ENCODE measurements at places on chromosomes 12 and 14. TPM values are rescaled to one million over a fixed set of nuclear protein-coding genes. Genes with fewer than 3 reads are reported as not detected.

The OLR1 gene
- total RNA-seq, result 6.7 TPM

GRCh38 chr12:127656266-127656665 is 610.7 kb upstream of the TMEM132C start:
- no peak for DNase-seq

DNA sequence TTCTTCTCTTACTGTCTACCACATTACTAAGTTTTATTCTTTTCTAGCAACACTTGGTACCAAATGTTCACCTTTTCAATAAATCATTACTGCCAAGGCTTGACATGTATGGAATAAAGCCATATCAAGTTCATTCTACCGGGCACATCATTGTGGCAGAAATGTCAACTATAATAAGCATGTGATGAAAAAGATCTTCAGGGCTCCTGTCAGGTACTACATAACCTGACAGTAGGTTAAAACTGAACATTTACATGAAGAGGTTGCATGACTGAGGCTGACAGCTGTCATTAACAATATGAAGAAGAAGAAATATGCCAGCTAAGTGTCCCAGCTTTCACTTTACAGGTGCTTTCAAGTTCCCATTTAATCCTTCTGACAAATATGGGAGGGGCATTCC is 178.9 kb downstream of the KCNH5 start:
- DNase-seq, result no peak

GRCh38 chr12:62170241-62170640 is 90.0 kb upstream of the USP15 start:
- DNase-seq, result no peak

GRCh38 chr14:31835049-31835448 is 242.1 kb upstream of the ARHGAP5 start:
- no peak for DNase-seq

The CD4 gene
- total RNA-seq, result 38.1 TPM

DNA sequence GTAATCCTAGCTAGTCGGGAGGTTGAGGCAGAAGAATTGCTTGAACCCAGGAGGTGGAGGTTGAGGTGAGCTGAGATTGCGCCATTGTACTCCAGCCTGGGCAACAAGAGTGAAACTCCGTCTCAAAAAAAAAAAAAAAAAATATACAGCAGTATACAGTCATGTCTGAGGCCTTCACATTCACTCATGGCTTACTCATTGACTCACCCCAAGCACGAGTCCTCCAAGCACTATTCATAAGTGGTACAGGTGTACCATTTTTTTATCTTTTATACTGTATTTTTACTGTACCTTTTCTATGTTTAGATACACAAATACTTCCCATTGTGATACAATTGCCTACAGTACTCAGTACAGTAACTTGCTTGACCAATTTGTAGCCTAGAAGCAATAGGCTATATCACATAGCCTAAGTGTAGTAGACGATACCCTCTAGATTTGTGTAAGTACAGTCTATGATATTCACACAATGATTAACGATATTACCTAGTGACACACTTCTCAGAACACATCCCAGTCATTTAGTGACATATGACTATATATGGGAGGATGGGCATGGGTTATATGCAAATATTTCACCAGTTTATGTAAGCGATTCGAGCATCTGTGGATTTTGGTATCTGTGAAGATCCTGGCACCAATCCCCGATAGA is 12.2 kb downstream of the LLPH start:
- DNase-seq, result no peak

GRCh38 chr12:51082561-51083125 is 753 bp downstream of the CSRNP2 start:
- peak; percentile 84 for DNase-seq

DNA sequence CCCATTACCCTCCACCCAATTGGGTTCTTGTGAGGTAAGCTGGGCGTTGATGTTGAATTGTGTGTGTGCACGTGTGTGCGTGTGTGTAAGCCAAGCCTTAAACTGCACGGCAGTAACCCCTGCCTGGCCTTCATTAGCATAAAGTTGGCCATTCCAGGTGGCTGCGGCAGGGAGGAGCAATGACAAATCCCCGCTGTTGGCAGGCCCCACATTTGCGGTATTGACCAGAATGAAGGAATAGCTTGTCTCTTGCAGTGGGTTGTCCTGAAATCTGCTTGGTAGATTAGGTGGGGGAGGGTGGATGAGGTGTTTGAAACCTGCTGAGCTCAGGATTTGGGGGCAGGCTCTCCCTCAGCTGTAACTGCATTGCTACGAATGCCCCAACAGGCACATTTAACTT is 7.3 kb downstream of the VSX2 start:
- no peak for DNase-seq

Data from kidney (tissue), 22 donors.